NCI-H345 (cell line): ENCODE measurements at places on chromosomes 5 and 9.
A peak's percentile ranks its signal among the peaks of the same experiment; 100 is the strongest.

- no peak for DNase-seq
These were observed 170.8 kb downstream of the SGCD start for GRCh38 chr5:156497804-156498208.

- DNase-seq: no peak
These were observed 7.4 kb upstream of the ADAM19 start for GRCh38 chr5:157582731-157583620.

DNA sequence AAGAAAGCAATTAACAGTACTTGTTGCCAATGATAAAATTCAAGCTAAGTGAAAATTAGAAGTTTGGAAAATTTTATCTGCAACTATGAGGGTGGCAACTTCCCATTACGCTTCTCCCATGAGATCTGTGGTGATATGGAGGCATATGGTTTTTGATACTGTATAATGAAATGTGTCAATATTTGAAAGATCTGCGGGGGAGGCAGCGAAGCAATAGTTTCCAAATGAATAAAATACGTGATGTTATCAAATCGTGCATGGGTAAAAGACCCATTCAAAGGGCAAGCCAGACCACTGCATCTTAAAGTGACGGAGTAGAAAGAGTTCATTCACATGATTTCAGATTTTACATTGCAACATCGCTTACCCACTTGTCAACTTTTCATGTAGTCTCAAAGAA is 20.9 kb upstream of the BOD1 start:
- DNase-seq: no peak

DNA sequence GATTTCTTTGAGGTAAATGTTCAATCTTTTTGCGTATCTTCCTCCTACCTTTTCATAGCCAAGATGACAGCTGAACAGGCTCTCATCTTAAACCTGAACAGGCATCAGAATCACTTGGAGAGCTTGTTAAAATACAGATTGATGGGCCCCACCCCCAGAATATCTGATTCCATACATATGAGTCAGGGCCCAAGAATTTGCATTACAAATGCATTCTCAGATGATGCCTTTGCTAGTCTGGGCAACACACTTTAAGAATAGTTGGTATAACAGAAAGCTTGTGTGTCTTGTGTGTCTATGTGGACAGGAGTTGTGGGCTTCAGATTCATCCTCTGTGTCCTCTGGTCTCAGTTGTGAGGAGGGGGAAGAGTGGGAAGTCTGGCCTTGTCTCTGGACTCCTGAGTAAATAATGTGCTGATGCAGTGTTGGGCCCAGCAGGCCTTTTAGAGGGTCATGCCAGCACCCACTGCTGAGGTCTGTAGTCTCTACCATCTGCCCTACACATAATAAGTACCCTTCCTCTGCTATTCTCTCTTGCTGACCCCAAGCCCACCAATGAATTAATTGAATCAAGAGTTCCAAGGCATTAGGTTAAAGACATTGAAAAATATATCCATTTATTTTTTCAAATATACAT is 43.1 kb downstream of the PTCD2 start:
- DNase-seq: no peak

DNA sequence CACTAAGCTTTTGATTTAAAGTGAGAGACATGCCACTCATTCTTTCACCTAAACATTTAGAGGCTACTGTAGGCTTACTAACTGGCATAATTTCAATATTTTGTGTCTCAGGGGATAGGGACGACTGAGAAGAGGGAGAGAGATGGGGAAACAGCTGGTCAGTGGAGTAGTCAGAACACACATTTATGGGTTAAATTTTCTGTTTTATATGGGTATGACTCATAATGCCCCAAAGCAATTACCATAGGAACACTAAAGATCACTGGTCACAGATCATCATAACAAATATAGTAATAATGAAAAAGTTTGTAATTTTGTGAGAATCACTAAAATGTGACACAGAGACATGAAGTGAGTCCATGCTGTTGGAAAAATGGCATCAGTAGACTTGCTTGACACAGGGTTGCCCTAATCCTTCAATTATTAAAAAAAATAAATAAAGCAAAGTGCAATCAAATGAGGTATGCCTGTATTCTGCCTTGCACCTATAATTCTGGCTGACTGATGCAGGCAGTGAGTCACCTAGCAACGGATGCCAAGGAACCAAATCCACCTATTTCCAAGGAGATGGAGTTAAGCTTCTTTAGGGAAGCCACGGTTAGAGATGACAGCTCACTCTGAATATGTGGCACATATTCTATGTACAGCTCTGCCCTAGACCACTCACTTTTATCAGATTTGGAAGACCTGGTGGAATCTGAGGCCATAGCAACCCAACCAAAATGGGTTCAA is 166.1 kb downstream of the MARCHF11 start:
- no peak for DNase-seq

DNA sequence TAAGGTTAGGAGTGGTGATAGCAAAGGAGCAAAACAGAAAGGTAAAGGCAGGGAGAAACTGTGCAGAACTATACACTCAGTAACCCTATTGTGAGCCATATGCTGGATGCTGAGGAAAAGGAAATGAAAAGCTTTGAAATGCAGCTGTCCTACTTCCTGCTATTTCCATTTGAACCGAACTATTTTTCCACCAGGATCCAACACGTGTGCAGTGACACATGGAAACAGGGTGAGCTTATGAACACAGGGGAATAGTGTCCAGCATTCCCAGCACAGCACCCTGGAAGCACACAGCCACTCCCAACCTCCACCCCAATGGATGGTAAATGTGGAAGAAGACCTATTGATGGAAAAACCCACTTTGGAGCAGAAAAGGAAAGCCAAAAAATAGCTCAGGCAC is 69.0 kb upstream of the SLC12A2 start:
- no peak for DNase-seq

DNA sequence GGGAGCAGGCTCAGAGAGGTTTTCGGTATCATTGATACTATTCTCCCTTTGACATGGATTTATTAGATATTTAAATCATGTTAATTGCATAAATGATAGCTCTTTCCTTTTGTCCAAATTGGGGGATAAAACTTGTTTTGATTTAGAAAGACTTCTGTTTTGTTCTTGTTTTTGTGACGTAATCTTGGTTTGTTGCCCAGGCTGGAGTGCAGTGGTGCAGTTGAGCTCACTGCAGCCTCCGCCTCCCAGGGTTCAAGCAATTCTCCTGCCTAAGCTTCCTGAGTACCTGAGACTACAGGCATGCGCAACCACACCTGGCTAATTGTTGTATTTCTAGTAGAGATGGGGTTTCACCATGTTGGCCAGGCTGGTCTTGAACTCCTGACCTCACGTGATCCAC is 7.1 kb downstream of the MAT2B start:
- no peak for DNase-seq

DNA sequence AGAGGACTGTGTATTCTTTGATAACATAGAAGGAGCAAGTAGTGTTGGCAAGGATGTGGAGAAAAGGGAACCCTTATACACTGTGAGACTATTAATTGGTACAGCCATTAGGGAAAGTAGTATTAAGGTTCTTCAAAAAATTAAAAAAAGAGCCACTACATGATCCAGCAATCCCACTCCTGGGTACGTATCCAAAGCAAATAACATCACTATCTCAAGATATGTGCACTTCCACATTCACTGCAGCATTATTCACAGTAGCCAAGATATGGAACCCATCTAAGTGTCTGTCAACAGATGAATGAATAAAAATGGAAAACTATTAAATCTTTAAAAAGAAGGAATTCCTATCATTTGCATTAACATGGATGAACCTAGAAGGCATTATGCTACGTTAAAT is 693.2 kb upstream of the RIOK2 start:
- DNase-seq: no peak

DNA sequence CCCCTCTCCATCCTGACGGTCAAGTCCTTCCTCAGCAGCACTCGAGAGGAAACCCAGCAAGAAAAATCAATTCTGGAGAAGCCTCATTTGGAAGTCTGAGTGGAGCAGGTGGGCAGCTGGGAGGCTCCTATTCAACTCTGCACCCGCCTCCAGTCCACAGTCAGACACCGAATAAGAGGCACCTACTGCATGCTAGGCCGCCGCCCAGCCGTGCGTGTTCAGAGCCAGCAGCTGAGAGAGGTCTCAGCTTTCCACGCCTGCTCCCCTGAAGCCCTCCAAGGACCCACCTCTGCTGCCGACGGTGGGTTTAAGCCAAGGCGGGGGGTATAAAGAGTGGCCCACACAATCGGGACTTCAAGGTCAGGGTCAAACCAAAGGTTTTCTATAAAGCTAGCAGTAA is 41.9 kb downstream of the VAV2 start:
- DNase-seq: peak; percentile 83

GRCh38 chr9:88280816-88281382 is 107.3 kb upstream of the SPIN1 start:
- no peak for DNase-seq

DNA sequence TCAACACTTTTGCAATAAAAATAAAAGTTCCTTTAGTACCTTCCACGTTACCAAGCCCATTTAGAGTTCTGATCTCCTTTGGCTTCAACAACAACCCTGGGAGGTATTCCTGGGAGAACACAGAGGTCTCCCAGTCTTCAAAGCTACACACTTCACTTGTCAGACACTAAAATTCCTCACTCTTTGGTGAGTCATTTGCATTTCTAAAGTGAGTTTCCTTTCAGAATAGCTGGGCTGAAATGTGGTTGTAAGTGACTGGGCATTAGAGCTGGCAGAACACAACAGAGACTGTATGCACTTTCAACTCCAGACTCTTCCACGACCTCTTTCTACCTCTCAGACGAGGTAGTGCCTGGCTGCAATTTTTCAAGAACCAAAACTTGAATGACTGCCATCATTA is 11.5 kb upstream of the F2RL1 start:
- DNase-seq: no peak

DNA sequence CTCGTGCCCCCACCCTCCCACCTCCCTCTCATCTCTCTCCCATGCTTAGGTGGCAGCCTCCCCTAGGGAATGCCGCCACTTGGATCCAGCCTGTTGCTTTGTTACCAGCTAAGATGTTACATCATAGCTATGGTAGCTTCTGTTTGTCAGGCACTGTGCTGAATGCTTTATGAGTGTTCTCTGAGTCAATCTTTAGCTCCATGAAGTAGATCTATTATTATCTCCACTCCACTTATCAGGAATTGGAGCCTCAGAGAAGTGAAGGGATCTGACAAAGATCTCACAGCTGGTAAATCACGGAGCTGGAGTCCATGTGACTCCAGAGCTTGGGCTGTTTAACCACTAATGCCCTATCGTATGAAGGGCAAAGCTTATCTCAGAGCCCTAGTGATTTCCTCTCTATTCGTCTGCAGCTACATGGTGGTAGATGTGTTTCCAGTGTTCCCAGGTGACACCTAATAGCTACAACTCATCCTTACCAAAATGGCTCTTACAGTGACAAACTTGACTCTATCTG is 54.1 kb downstream of the GARNL3 start:
- DNase-seq: peak; percentile 27

GRCh38 chr5:82538339-82539034 is 260.3 kb upstream of the RPS23 start:
- DNase-seq: no peak

DNA sequence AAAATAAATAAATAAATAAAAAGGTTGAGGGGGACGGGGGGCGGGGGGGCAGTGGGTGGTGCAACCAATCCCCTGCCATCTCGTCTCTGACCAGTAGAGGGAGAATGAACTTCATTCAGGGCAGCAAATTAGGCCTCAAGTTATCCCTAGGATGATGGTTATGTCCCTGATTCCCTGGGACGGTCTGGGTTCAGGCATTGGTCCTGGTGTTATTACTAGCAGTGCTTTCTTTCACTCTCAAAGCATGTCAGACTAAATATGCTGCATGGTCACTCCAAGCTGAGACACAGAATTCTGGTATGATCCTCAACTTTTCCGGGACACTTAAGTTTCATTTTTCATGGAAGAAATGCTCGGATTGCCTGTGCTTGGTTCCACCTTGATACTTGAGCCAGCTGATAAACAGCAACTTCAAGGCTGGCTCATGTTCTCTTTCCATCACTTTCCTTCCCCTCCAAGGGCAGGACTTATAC is 59.4 kb downstream of the DAP start:
- DNase-seq: peak; percentile 11

DNA sequence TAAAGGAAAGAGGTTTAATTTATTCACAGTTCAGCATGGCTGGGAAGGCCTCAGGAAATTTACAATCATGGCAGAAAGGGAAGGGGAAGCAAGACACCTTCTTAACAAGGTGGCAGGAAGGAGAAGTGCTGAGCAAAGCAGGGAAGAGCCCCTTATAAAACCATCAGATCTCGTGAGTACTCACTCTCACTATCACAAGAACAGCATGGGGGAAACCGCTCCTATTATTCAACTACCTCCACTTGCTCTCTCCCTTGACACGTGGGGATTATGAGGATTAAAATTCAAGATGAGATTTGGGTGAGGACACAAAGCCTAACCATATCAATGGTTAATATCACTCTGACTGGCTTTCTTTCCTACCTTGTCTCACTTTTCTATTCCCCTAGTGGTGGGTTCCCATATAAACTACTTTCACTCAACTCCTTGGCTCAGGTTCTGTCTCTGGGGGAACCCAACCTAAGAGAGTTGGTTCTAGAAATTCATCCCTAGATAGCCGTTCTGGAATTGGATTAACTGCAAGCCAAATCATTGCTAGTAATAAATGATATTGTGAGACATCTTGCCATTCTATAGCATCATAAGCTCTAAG is 749.8 kb upstream of the GRAMD2B start:
- no peak for DNase-seq

DNA sequence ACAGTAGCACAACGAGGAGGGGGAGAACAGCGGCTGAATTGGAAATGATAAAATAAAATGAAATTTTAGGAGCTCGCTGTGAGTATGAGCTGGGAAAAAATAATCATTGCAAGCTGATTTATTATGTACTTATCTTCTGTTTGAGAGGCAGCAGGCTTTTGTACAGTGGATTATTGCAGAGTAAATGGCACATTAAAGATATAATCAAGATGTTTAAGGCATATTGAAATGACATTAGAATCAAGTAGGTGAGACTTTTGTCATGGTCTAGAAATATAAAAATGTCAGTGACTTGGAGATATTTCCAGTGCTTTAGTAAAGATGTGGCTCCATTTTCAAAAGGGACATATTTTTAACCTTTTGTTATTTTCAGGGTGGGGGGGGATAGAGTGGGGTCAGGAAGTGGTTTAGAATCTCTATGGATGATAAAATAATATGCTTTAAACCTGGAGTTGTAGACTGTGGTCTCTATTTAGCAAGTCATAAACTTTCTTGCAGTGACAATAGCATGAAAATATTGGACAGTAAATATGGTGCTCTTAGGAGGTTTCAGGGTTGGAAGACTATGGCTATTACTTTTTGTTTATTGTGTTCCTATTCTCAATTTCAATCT is 46.8 kb downstream of the PTTG1 start:
- no peak for DNase-seq

DNA sequence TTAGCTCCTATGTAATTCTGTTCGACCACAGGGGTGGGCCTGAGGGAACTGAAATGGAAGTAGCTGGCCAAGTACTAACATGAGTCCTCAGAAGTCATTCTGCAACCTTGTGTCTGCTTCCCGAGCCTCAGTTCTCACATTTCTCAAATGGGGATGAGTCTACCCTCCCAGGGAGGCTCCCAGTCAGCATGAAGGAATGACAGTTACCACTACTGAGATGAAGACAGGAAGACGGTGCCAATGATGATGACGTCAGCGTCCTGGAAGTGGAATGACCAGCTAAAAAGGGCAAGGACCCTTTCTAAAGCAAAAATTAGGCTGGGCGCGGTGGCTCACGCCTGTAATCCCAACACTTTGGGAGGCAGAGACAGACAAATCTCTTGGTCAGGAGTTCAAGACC is 6.8 kb downstream of the PIP5KL1 start:
- no peak for DNase-seq

- no peak for DNase-seq
These were observed 63.7 kb upstream of the SMARCA2 start for GRCh38 chr9:1951446-1951845.
